Activated CD4-positive, alpha-beta T cell treated with anti-CD3 and anti-CD28 coated beads for 24 hours (primary cell): ENCODE measurements at places on chromosomes 5 and 9.

DNA sequence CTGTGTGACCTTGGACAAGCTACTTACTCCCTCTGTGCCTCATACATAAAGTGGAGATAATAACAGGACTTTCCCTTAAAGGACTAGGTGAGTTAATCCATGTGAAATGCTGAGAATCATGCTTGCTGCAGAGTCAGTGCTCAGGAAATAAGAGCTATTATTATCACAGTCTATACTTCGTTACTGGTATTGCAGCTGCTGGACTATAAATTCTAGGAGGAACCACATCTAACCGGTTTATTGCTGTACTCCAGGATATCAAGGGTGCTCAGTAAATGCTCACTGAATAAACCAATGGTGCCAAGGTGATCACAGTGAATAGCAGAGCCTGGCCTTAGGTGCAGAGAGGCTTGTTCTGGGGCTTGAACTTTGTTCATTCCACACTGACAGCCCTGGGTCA lies 69.3 kb downstream of the HSPA4 start:
- DNase-seq, result no peak

GRCh38 chr9:91245431-91246313 lies 116.0 kb downstream of the AUH start:
- DNase-seq, result no peak

DNA sequence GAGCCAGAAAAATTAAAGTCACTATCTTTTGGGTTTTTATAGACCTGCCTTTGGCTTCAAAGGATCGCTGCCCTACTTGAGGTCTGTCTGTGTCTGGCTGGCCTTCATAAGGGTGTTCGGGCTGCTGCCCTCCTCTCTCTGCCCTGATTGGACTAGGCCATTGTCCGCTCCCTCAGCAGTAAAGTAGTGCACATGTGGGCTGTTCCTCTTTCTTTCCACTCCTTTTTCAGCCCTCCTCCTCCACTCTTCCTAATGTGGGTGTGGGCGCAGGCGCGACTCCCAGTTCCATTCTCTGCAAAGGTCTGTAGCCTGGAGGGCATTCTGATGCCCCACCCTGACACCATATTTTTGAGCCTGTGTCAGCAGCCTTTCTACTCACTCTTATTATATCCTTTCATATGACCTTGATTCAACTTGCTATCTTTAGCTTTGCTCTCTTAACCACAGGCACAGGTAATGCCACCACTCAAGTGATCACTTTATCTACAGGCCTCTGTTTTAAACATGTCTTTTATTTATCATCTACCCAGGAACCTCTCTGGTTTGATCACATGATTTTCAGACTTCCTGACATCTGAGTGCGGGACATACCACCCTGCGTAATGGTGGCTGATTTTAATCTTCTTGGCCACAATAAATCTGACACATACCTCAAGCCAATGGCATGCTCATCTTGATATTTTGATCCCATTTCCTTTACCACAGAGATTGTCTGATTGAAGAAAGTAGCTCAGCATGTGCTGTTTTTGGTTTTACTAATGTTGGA lies 144.5 kb downstream of the AOPEP start:
- no peak for DNase-seq

DNA sequence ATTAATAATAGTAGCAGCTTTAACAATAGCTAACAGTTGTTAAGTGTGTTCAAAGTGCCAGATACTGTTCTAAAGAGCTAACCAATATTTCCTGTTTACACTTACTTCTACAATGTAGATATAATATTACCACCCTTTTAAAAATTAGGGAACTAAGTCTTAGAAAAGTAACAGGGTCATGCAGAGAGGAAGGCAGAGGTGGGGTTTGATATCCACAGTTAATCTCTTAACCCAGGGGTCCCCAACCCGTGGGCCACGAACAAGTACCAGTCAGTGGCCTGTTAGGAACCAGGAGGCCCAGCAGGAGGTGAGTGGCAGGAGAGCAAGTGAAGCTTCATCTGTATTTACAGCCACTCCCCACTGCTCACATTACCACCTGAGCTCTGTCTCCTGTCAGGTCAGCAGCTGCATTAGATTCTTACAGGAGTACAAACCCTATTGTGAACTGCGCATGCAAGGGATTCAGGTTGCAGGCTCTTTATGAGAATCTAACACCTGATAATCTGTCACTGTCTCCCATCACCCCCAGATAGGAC lies 89.1 kb downstream of the ACTL7B start:
- DNase-seq, result no peak

DNA sequence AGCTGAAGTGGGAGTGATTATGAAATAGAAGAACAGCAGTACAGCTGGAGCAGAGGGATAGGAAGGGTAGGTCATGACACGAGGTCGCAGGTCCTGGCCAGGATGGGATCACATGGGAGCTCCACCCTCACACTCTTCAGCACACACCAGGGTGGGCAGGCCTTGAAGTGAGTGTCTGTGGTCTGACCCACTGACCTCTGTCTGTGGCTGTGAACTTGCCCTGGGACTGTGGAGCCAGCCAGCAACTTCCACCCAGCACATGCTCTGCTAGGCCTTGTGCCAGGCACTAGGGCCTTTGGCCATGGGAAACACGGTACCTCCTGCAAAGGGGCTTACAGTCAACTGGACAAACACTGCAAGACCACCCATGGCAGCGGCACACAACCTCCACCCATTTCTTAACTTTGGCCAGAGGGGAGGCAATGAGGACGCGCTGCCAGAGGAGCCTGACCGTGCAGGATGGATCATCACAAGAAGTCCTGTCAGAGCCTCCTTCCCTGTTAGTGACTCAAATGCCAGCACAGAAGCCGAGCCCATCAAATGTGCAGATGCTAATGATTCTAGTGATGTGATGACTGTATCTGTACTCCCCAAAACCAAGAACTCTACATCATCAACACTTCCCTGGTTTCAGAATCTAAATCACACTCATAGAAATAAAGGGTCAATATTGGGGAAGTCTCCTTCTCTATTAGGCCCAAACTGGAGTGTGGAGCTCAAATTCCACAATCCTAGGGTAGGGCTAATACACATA lies 113.6 kb downstream of the DPYSL3 start:
- DNase-seq, result no peak

- DNase-seq, result no peak
Measured at GRCh38 chr5:170427672-170428236, 38.6 kb upstream of the KCNMB1 start.

GRCh38 chr5:179930788-179931473 lies 23.2 kb upstream of the TBC1D9B start:
- no peak for DNase-seq

GRCh38 chr9:121949364-121949763 lies 143.7 kb downstream of the TTLL11 start:
- no peak for DNase-seq

GRCh38 chr9:117987945-117988344 lies 283.7 kb downstream of the TLR4 start:
- no peak for DNase-seq

DNA sequence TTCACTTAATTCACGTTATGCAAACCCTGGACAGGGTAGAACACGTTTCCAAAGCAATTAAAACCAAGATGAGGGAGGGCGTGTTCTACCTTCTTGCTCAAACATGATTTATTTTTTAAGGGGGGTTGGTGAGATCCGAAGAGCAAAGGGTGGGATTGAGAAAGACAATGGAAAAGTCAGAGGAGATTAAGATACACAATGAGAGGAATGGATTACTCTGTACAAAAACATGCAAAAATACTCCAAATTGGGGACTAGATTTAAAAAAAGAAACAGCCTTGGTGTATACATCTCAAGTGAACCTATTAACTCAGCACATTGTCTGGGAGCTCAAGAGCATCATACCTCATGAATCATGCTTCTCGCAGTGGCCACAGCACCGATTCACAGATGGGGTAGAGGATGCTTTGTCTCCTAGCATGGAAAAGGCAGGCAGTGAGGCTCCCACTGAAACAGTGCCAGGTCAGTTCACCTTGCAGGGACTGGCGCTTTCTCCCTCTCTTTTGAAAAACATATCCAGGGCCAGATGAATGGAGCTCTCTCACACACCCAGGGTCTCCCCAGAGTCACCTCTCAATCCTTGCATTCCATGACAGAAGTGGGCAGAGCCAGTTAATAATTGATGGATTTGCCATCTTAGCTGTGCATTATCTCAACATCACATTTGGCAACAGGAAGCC lies 459.7 kb downstream of the BNC2 start:
- DNase-seq, result no peak
